ENCODE measurements at places on chromosomes 4 and X.

DNA sequence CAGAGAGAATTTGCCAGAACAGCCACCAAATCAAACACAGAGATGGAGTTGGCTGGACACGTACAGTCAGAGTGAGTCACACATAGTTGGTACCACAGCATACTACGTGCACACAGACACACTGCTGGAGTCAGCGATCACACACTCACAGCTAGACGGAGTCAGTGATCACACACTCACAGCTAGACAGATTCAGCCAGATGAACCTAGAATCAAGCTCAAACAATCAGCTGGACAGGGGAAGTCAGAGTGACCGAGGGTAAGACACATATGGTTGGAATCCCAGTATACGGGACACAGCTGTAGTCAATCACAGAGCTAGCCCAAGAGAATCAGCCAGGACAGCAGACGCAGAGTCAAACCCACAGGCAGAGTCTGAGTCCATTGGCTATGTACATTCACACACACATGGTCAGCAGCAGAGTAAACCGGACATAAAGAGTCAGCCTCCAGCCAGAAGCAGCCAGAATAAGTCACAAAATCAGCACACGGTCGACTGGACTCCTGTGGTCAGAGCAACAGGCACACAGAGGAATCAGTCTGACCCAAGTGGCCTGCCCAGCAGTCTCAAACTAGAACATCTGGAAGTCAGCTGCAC is 4.6 kb downstream of the SLC38A5 start:
- no peak for DNase-seq

- DNase-seq = no peak
Measured at GRCh38 chr4:15402146-15402545, 25.7 kb upstream of the C1QTNF7 start.

DNA sequence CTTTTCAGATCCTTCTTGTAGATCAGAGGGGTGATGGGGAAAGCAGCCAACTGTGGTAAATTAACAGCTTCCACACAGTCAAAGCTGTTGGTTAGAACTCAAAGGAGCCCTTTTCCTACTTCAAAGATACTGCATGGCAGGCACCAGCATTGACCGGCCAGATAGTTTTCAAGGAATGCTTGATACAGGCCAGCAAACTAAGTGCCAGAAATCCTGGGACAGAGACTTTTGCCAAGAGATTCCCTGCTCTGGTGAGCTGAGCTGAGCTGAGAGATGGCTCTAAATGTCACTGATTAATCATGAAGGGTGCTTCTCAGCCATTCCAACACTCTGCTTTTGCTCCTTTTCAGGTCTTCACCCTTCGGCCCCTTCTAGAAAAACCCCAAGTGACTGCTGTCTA is 131.6 kb upstream of the MED14 start:
- no peak for DNase-seq

GRCh38 chr4:15084780-15085179 is 82.5 kb downstream of the CPEB2 start:
- no peak for DNase-seq

DNA sequence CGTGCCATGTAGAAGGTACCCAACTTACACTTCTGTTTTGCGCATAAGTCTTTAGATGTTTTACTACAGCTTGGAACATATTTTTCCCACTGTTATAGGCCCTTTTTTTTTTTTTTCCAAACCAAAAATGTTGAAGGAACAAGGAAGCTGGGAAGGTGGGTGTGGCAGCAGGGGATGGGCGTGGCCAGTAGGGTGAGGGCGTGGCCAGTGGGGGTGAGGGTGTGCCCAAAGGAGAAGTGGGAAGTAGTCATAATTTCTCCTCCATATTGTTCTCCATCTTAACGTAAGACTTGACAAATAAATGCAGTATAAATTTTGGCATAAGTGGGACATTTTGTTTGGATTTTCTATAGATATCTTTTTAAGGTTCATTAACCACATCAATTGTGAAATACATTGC is 30.4 kb downstream of the CLDN22 start:
- no peak for DNase-seq

DNA sequence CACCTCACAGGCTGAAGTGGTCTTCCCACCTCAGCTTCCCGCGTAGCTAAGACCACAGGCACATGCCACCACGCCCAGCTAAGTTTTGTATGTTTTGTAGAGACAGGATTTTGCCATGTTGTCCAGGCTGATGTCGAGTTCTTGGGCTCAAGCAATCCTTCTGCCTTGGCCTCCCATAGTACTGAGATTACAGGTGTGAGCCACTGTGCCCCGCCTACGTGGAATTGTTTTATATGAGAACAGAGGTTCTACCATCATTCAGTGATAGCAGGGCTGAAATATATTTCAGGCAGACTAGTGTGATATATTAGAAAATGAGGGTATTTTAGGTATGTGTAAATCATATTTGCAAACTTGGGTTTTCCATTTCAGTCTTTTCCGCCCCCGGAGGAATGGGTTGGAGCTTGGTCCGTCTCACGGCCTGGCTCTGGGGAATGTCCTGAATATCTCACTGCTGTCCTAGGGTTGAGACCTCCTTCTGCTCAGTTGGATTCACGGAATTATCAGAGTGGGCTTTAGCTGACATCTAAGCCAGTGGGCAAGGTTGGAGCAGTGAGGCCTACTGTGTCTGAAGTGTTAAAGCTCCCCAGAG is 19.9 kb downstream of the NSD2 start:
- DNase-seq = no peak

DNA sequence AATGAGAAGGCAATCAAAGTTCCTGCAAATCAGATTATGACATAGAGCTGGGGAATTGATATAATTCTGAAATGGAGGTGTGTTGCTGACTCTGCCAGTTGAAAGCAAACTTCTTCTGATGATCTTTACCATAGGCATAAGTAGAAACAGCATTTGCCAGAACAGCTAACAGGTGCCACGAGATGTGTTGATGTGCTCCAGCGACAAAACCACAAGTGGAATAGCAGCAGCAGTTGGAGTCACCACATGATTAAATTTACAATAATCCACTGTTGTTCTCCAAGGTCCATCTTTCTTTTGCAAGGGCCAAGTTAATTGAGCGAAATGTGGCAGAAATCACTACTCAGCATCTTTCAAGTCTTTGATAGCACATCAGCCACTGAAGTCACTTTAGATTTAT is 3.7 kb upstream of the OSTC start:
- DNase-seq = no peak

DNA sequence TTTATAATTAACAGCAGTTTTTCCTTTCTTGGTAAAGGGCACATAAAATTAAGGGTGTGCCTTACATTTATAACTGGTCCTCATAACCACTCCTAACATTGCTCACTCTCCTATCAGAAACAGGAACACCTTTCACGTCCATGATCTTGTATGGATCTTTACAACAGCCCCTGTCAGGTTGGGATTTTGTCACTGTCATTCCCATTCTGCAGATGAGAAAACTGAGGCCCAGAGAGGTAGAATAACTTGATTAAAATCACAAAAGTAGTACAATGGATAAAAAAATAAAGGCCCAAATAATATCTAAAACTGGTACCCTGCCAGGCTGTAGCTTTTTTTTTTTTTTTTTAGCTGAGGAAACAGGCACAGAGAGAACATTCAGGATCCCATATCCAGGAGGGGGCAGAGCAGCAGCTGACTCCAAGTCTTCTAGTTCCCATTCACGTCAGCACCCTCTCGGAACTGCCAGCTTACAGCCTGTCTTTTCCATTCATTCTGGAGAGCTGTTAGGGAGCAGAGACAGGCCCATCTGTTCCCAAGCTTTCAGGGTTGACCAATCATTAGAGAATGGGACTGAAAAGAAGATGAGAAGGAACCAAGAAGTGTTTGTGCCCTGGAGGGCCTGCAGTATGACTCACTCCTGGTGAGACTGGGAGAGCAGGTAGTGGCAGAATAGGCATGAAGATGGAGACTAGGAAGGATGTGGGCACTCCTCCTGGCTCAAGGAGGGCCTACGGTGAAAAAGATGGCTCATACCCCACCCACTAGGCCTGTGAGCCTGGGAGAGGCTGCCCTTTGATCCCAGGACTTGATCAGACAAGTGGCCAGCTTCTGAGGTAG is 7.3 kb downstream of the SUV39H1 start:
- no peak for DNase-seq

DNA sequence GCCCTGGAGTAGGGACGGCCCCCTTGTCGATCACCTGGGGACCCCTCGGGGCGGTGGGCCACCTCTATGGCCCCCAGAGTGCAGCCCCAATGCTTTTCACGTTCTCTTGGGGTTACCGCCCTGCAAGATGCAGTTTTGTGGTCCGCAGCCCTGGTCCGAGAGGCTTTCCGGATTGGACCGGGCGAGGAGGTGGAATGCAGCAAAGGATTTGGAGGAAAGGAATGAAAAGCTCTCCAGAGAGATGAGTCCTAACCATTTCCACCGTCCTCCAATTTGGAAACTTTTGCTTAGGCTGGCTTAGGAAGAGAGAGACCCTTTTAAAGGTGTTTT is 601 bp downstream of the SLC25A43 start:
- DNase-seq = no peak

GRCh38 chrX:117397844-117398243 is 718.8 kb downstream of the KLHL13 start:
- no peak for DNase-seq

GRCh38 chr4:139692309-139693012 is 26.8 kb downstream of the MGST2 start:
- no peak for DNase-seq

DNA sequence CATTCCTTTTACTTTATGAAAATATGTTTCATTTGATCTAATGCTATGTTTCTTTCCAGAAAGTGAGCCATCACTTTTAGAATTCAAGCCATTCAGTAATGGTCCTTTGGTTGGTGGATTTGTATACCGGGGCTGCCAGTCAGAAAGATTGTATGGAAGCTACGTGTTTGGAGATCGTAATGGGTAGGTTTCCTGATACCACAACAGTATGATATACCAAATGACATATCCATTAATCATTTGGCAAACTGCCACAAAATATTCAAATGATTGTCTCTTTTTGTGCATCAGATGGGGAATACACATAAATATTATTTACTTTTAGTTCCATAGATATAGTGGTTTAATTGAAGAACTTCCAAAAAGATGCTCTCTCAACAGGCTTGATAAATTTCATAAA is 68.2 kb downstream of the HHIP start:
- no peak for DNase-seq

DNA sequence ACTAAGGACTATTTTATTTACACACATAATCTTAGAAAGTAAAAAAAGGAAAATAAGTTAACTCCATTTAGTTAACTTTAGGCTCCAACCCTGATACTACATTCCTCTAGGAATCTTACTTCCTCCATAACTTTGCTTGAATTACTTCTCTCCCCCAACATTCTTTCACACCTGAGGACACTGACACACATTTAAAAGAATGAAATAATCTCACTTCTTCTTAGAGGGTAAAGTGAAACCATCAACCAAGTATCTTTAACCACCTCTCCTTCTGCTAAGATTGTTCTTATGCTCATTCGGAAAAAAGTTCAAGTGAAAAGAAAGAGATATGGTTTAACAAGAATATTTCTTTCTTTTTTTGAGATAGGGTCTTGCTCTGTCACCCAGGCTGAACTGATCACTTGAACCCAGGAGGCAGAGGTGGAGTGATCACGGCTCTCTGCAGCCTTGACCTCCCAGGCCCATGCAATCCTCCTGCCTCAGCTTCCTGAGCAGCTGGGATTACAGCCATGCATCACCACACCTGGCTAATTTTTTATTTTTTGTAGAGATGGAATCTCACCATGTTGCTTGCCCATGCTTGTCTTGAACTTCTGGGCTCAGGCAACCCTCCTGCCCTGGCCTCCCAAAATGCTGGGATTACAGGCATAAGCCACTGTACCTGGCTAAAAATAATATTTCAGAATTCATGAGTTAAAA is 28.5 kb downstream of the SLC25A4 start:
- DNase-seq = no peak

DNA sequence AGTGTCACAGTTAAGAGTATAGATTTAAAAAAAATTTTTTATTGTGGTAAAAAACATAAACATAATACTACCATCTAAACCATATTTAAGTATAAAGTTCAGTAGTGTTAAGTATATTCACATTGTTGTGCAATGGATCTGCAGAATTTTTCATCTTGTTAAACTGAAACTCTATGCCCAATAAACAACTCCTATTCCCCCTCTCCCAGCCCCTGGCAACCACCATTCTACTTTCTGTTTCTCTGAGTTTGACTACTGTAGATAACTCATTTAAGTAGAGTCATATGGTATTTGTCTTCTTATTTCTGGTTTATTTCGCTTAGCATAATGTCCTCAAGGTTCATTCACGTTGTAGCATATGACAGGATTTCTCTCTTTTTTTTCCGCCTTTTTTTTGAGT is 112.4 kb downstream of the PTTG2 start:
- DNase-seq = no peak

GRCh38 chr4:175884048-175884447 is 72.0 kb upstream of the GPM6A start:
- DNase-seq = no peak

DNA sequence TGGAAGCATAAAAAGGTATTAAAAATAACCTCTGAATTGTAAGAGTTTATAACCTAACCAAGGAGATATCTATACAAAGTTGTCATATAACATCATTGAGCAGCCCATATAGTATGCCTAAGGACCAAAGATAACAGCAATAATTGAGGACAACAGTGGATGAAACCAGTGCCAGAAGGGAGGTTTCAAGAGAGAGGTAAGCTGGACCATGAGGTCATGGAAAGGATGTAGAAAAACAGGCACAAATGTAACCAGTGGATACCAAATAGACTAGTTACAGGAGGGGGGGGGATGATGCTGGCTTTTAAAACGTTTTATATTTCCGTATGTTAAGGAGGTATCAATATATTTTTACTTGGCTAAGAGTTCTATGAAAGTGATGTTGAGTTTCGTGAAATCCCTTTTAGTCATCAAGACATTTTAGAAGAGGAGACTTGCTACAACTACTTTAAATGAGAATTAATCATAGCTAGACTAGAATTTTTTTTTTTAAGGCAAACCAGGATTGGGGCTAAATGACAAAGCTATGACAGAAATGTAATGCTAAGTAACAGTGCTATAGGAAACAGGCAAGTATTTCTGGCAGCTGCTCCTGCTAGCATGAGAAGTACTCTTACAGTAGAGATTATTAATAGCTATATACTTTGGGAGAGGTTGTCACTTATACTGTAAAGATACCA is 161.1 kb downstream of the FBXW7 start:
- no peak for DNase-seq

GRCh38 chr4:89290727-89291516 is 16.7 kb downstream of the GPRIN3 start:
- no peak for DNase-seq

- DNase-seq = no peak
Measured at GRCh38 chrX:134718105-134718965, 60.1 kb upstream of the PLAC1 start.

DNA sequence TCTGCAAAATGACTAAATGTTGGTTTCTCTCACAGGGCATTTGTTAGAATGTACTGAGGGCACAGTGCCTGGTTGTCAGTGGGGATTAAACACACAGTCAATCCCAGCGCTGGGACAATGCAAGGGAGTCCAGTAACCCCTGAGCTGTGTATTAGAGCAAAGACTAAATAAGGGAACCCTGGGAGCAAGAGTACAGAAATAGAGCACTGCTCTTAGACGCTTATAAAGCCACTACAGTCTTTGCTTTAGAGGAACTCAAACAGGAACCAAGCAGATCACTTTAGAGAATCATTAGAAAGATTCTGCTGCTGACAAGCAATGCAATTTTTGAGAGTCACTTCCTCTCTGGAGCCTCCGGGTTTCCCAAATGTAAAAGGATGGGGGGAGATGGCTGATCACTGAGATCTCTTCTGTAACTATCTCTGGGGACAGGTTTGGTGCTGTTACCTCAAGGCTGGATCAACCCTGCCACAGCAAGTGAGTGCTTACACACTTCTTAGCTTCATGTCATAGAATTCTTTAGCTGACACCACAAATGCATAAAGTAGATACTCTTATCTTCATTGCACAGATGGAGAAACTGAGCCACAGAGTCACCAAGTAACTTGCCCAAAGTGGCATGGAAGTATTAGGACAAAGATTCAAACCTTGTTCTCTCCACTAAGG is 137.8 kb upstream of the CPEB2 start:
- DNase-seq = no peak
